ENCODE measurements at places on chromosomes 11 and 22.

DNA sequence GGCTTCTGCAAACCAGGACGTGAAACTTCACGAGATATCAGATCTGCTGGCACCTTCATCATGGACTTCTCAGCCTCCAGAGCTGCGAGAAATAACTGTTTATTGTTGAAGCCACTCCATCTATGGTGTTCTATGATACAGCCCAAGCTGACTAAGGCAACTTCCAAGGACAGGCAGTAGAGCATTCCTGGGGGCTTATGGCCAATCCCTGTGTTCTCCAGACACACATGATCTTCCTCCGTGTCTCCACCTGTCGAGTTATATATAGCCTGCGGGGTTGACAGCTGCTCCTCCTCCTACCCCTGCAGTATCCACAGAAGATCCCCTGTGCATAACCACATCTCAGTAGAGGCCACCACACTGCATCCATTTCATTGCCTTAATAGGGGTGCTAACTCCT is 11.0 kb downstream of the TP53AIP1 start:
- no peak for DNase-seq

DNA sequence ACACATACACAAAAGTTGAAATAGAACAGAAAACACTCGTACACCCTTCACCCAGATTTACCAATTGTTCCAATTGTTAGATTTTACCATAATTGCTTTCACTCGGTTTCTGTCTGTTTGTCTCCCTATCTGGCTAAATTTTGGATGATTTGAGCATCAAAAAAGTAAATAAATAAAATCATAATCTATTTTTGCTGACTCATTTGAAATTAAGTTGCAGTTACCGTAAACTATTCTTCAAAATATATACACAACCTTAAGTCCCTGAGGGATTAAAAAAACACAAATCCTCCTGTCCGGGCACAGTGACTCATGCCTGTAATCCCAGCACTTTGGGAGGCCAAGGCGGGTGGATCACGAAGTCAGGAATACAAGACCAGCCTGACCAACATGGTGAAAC is 81.3 kb upstream of the SYT9 start:
- DNase-seq = no peak

GRCh38 chr11:59012398-59013265 is 73.3 kb downstream of the GLYATL1 start:
- no peak for DNase-seq

- no peak for DNase-seq
These were observed 8.9 kb upstream of the SAMM50 start for GRCh38 chr22:43946384-43946667.

DNA sequence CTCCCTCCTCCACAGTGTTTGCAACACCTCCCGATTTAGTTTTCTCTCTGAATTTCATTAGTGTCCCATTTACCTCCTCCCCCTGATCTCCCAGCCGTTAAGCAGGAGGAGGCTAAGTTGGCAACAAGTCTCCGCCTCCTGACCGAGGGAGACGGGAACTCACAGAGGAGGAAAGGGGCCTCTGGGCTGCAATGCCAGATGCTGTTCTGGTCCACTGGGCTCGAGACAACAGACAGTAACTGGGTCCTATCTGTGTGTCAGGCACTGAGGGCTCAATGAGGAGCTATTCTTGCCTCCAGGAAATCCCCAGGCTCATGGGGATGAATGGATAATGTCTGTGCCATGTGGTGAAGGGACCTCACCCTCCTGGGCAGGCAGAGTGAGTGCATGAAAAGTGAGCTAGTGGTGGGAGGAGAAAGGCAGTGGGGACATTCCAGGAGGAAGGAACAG is 228.1 kb downstream of the TENM4 start:
- DNase-seq = no peak

GRCh38 chr11:103927535-103927934 is 108.9 kb upstream of the DDI1 start:
- DNase-seq = no peak

GRCh38 chr22:41461901-41462300 is 6.6 kb downstream of the PHF5A start:
- no peak for DNase-seq

GRCh38 chr22:24230911-24231656 is 13.8 kb downstream of the GGT5 start:
- peak; percentile 21 for DNase-seq

- DNase-seq = no peak
These were observed 60.9 kb upstream of the EED start for GRCh38 chr11:86183694-86184093.

DNA sequence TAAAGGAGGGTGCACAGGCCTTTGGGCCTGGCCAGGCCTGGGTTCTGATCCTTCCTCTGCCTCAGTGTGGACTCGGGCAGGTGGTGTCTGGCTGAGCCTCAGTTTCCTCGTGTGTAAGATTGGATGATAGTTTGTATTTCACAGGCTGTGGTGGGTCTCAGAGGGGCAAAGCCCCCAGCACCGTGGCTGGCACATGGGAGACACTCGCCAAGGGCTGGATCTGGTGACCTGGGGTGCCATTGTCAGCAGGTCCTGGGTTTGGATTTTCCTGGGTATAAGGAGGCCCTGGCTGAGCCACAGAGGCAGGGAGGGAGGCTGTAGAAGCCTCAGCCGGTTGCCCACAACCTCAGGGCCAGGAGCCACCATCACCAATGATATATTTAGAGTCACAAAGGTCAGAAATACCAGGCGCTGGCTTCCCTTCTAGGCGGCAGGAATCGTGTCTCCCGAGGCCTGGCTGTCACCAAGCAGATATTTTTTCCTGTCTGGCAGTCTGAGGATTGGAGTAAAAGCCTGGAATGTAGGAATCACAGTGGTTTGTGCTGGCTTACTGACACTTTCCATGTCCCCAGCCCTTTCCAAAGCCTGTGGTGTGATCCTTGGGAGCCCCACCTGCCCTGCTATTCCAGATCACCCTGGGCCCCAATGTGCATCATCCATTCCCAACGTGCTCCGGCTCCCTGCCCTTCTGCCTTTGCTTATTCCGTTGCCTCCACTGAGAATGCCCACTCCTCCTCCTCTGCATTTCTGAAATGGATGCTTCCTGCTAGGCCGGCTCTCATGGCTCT is 15.6 kb downstream of the KCNC1 start:
- DNase-seq = no peak

DNA sequence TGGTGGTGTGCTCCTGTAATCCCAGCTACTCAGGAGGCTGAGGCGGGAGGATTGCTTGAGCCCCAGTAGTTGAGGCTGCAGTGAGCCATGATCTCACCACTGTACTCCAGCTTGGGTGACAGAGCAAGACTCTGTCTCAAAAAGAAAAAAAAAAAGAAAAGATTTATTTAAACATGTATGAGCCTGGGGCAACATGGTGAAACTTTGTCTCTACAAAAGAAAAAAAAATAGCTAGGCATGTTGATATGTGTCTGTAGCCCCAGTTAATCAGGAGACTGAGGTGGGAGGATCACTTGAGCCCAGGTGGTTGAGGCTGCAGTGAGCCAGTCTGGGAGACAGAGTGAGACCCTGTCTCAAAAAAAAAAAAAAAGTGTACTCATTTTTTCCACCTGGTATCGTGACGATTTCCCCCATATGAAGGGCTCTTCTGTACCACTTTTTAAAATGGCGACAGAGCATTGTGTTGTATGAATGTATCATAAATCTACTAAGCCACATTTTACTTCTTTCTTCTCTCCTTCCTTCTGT is 16.4 kb upstream of the KCTD14 start:
- DNase-seq = no peak

- no peak for DNase-seq
These were observed 27.6 kb downstream of the SCN4B start for GRCh38 chr11:118124929-118125535.

DNA sequence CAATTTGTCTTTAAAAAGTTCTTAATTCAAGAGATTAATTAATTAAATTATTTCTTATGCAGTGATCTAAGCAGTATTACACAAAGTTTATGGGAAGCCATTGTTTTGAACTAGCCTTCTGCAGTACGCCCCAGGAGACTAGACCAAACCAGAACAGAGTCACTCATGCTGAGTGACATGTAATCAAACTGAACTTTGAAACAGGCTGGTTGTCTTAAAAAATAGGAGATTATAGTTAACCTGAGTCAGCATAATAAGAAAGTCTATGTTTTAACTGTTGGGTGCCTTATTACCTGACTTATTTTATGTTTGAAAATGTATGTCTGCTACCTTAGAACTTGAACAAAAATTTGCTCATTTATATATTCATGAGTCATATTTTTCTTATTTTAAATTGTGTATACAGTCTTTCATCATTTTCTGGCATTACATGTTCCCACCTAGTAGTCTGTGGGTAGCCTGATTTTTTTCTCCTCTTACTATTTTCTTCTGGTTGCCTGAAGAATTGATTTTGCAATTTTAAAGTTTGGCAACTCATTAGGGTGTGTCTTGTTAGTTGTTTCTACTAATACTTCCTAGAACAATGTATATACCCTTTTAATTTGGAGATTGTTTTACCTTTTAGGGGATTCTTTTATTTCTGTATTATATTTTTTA is 161.4 kb downstream of the AASDHPPT start:
- DNase-seq = no peak

All from stimulated activated CD4-positive, alpha-beta T cell treated with anti-CD3 and anti-CD28 coated beads, Interleukin-12 subunit alpha, Interleukin-12 subunit beta, amount 100 ng/mL, for 24 hours (primary cell).